ENCODE measurements at places on chromosomes 7 and 10.

- DNase-seq = no peak
Observed at GRCh38 chr10:36164556-36165504, 522.7 kb upstream of the FZD8 start.

GRCh38 chr7:46707973-46708372 lies 786.9 kb upstream of the IGFBP3 start:
- no peak for DNase-seq

DNA sequence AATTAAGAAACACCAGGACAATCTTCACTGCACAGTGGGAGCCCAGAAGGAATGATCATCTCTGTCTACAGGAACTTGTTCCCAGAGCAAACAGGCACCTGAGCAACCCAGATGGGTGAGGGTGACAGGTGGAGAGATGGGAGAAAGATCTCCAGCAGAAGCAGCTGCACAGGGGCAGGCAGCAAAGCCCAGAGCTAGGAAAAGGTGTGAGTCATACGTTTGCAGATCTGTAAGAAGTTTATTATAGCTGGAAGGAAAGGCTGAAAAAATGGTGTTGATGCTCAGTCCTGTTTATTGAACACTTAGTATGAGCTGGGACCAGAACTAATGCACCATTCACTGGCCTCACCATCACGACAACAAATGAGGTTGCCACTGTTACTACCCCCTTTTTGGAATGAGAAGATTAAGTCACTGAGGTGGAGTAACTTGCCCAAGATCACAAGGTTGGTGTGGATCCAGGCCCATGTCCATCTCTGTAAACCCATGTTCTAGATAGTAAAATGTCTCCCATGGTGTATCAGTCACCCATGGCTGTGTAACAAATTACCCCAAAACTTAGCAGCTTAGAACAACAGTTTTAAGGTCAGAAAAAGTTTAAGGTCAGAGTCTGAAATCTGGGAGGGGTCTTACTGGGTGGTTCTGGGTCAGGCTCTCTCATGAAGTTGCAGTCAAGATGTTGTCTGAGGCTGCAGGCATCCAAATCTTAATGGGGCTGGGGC lies 506.9 kb downstream of the RPS24 start:
- DNase-seq = no peak

DNA sequence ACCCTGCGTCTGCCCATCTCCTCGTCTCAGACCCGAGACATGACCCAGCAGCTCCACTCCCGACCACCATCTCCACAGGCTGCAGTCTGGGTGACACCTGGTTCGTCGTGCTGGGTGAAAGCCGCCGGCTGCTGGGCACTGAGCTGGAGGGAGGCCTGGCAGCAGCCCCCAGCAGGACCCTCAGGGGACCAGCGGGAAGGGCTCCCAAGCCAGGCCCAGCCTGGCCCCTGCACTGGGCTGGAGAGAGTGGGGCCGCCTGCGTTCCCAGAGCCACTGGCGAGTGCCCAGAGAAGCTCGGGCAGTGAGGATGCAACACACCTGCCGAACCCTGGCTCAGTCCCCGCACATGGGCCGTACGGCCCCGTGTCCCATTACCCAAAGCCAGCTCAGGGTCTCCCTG lies 21.3 kb downstream of the CFAP46 start:
- no peak for DNase-seq

DNA sequence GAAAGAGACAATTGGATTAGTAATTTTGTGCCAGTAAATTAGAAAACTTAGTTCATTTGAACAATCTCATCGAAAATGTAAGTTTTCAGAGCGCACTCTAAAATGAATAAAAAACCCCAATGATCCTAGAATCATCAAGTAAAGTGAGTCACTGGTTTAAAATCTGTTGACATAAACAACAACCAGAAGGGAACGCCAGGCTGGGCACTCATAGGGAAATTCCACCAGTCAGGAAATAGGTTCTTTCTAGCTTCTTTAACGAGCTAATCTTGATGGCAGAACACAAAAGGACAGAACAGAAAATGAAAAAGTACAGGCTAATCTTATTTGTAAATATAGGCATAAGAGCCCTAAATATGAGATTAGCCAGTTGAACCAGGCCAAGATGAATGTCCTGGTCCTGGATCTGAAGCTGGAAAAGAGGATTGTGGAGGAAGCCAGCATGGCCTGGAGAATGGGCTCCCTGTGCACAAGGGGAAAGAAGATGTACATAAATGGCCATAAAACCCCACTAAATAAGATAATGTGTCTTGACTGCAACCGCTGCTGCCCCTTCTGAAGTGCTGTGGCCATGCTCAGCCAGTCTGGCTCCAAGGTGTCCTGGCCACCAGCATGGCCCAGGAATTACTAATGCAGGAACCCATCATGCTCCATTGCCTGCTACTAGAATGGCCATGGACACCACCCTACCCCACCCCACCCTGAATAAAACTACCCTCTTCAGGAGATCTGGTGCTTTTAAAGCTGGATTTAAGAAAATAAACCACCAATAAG lies 114.0 kb downstream of the WDFY4 start:
- no peak for DNase-seq

GRCh38 chr7:32930378-32930777 lies 26.9 kb upstream of the FKBP9 start:
- no peak for DNase-seq

DNA sequence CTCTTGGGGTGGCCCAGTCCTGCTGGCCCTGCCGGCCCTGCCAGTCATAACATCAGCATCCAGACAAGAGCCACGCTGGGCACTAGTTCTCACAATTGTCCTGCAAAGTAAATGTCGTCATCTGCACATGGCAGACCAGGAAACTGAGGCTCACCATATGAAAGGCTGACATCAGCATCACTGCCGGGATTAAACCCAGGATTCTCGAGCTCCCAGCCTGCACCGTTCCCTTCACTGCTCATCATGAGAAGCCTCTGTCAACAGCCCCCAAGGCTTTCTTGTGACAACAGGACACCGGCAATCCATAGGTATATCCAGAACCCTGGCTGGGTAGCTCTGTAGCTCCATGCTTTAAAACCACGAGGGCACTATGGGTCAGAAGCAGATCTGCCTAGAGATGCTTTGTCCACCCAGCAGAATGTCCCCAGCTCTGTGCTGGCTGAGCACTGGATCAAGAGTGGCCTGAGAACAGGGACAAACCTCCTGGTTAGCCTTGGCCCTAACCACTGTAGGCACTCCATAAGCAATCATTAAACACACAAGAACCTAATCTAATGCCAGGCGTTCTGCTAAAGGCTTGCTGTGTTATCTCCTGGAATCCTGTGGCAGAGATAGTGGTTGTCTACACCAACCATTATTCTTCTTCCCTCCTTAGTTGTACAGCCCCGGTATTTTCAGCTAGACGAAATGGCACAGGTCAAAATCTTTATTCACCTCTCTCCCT lies 41.2 kb upstream of the C10orf71 start:
- no peak for DNase-seq

DNA sequence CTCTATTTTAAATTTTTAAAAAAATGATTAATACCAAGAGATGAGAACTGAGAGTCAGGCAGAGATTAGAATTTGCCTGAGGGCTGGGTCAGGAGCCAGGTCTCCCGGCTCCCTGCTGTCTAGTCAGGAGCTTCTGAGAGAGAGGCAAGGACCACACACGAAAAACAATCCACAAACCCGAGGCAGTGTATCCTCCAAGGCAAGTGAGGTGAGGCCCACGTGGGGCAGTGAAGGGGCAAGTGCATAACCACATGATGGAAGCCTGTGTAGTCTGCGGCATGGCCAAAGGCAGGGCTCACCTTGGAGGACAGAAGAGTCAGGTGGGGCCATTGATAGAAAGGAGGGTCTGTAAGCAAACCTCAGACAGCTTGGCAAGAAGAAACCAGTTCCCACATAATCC lies 541.2 kb upstream of the FOXK1 start:
- no peak for DNase-seq

DNA sequence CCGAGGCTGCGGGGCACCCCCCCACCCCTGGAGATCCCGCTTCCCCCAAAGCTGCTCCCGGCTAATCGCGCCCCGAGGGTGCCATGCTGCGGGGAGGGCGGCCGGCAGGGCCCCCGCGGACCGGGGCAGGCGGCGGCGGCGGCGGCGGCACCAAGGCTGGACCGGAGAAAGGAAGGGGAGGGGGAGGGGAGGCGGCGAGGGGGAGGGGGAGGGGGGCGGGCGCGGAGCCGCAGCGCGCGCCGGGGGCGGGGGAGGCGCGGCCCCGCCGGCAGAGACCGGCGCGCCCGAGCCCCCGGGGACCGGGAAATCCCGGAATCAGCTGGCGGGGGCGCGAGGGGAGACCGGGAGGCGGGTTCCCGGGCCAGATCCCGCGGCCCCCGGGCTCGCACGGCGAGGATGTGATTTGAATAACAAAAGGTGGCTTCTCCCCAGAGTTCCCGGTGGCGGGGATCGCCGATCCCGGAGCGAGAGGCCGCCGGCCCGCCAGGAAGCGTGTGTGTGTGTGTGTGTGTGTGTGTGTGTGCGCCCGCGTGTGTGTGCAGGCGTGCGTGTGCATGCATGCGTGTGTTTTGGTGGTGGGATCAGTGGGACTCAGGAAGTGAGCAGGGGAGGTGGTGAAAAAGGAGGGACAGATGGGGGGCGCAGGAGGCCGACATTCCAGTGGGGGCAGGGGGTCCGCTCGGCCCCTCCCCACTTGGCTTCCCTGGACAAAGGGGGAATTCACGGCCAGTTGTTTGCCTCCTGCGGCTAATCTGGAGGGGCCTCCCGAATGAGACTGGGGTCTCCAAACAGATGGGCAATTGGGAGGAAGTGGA lies 99.5 kb downstream of the HIP1 start:
- peak; percentile 57 for DNase-seq

DNA sequence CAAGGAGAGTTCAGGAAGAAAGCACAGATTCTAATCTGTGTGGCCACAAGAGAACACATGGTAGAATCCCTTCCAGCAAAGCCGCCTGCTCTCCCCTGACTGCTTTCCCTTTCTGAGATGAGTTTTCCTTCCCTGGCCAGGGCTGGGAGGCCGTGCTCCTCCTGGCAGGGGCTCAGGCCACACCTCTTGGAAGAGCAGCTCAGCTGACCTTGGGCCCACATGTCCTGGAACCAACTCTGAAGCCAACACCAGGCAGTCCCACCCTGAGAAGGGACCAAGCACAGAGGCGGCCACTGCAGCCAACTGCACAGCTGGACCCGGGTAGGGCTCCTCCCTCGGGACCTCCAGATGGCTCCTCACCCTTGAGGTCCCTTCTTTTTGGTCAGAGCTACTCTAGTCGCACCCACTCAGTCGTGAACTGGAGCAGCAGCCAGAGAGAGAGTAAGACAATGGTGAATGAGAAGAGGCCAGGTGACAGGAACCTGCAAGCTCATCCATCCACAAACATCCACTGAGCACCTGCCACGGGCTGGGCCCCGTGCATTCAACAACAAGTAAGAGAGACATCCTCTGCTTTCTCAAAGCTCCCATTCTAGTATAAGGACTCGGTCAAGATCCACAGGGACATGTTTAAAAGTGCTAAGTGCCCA lies 40.3 kb downstream of the FAM53B start:
- DNase-seq = no peak

GRCh38 chr10:28620251-28620650 lies 57.1 kb upstream of the BAMBI start:
- DNase-seq = no peak
